ENCODE measurements at places on chromosomes 5 and 9.

GRCh38 chr9:13387734-13388067, 108.2 kb upstream of the MPDZ start:
- DNase-seq = no peak

DNA sequence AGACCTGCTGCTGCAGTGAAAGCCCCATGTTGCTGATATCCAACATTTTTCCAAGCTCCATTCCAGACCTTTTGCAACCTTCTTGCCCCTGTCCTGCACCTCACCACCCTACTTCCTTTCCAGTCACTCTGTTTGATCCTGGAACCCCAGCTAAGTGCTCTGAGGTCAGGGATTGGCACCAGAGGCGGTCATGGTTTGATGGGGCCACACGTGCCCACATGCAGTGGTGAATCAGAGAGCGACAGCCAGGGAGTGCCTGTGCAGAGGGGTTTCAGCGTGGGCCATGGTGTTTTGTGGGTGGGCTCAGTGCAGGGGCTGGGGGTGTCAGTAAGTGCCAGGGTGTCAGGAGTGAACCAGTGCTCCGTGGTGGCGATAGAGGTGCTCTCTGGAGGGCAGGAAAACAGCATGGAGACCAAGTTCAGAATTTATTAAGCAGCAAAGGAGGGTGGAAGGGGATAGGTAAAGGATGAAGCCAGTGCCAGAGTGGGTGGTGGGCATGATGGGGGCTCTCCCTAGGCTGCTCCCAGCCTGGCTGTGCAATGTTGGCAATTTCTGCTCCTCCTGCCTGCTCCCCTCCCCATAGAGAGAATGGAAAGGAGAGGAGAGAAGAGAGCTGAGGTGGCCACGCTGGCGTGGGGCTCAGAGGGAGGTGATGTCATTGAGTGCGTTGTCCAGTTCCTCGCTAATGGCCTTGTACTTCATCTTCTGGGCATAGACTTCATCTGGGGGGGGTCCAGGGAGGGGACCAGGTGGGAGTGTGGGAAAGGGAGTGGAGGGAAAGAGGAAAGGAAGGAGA, 7.0 kb downstream of the TPM2 start:
- DNase-seq = no peak

DNA sequence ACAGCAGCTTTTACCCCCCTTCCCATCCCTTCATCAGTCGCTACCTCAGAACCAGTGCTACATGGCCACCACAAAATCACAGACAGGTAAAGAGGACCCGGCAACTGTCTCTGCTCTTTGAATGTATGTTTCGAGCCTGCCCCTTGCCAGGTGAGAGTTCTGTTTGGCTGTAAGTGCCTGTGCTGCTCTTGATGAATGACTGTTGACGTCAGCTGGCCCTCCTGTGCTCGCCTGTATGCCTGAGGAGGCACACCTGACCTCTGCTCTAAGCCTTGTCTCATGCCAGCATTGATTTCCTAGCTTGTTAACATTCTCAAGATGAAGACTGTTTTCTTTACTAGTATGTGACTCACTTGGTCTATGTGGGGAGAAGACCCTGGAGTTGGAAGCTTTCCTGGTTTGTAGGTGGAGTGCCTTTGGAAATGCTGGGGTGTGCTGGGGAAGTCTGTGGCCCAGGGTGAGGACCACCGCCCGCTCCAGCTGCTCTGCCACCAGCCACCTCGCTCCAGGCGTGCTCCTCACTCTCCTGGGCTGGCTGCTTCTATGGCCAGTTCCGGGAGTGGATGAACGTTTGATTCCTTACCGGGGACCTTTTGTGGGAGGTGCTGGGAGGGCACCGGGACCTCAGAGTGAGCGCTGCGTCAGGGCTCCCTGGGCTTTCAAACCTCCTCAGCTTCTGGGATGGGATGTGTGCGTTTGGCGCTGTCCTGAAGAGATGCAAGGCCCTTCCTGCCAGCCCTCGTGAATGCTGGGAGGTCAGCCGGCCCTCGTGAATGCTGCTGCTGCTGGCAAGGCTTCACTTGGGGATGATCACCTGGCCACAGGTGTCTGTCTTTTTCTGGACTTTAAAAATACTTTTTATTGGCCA, 109.9 kb downstream of the EHMT1 start:
- no peak for DNase-seq

DNA sequence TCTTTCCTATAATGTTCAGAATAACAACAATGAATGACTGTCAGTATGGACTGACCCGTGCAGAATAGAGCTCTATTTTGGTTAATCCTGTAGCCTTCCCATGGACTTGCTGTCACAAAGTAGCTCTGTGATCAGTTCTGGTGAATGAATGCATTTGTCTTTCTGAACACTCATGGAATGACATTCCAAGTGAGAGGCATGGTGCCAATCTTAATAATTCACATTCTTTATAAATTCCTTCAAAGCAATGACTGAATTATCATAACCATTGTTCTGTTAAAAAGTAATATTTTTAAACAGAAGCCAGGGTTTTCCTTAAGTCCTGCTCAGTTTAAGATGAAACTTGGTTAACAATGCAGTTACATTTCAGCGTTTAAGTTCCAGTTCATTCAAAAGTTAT, 360.5 kb downstream of the ICE1 start:
- no peak for DNase-seq

GRCh38 chr5:130642461-130642860, 522.6 kb downstream of the HINT1 start:
- no peak for DNase-seq

DNA sequence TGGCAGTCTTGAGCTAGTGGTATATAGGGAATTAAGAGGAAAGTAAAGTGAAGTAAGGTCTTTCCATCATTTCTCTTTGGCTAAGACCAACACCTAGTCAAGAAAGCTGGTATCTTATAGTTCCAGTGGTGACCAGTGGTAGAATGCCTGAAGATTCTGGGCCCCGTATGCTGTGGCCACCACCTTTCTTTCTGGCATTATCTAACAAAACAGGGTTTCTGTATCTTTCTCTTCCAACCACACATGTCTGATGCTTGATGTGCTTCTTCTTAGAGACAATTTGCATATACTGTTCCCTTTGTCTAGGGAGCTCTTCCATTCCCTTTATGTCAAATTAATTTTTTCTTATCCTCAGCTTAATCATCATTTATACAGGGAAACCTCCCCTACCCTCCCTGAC, 109.9 kb upstream of the SSBP2 start:
- DNase-seq = no peak

- no peak for DNase-seq
These were observed 384.6 kb downstream of the SPOCK1 start for GRCh38 chr5:137114529-137114928.

GRCh38 chr5:5156471-5157082, 16.4 kb downstream of the ADAMTS16 start:
- DNase-seq = no peak

- DNase-seq = no peak
These were observed 122.3 kb downstream of the MTRR start for GRCh38 chr5:7991125-7991821.

DNA sequence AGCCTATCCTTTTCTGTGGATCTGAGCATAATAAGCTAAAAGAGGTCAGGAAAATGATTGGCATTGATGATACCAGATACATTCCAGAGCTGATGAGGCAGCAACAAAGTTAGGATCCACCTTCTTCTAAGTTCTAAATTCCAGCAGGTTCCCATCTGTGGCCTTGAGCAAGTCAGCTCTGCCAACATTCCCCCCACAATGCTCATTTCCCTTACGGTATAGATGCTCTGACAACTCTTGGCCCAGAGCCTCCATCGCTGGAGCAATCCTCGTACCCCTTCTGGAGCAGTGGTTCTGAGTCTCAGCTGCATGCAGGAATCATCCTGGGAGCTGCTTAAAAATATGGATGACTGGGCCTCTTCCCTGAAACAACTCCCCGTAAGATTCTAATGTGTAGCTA, 78.1 kb downstream of the MED27 start:
- DNase-seq = no peak

GRCh38 chr5:22754155-22754554, 99.0 kb downstream of the CDH12 start:
- no peak for DNase-seq

GRCh38 chr9:95845751-95846150, 29.7 kb upstream of the ERCC6L2 start:
- DNase-seq = no peak

DNA sequence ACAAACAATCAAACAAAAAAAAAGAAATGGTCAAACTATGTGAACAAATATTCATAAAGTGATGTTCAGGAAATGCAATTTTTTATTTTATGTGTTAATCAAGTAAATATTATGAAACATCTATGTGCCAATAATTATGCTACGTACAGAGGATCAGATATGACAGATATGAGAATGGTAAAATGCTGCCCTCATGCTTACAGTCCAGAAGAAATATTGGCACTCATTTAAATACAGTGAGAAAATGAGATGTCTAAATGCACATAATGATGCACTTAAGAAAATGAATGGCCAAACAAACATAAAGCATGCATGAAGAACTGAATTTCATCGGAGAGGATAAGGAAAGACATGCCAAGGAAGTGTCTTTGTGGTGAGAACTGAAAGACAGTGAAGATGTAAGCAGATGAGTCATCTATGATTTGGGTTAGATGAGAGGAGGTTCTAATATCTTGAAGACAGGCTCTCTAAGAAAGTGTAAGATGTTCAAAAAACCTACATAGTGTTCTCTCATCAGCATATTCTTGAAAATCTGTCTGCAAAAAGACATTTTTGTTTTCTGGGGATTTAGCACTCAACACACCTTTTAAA, 1231.1 kb upstream of the ACO1 start:
- no peak for DNase-seq

DNA sequence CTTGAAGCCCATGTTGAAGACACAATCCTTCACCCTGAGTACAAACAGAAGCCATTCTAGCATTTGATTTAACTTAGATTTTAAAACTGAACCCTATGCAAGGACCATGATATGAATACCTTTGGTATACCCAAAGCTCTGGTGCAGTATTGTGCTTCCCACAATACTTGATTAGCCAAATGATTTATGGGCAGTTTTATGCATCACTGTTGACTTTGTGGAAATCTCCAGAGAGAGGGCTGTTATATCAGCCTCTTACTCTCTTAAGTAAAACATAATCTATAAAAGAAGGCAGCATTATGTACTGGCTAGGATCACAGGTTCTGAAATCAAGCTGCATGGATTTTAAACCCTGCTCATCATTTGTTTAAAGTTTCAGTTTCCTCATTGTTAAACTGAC, 762.8 kb downstream of the EFNA5 start:
- no peak for DNase-seq

- no peak for DNase-seq
These were observed 24.7 kb upstream of the RAPGEF1 start for GRCh38 chr9:131764568-131764967.

- peak; percentile 36 for DNase-seq
These were observed 448 bp downstream of the RELL2 start for GRCh38 chr5:141637123-141637766.

DNA sequence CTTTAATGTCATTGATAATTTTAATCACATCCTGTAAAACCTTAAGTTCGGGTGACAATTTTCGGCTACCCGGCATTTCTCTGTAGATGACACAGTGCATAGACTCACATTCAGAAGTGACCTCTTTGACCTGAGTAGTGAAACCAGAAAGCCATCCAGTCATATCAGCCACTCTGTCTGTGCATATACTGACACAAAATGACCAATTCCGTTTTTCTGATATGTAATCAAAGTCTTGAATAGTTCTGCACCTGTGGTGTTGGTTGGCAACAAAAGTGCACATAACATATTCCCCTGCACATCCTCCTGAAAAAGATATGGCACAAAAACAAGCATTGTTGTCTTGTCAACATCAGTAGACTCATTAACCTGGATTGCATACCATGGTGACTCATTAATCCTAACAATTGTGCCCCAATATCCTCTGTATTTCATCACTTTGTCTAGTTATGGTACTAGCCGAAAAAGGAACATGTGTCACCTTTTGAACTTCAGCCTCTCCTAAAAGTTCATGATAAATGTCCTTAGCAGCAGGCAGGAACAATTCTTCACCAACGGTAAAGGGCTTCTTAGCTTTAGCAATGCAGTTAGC, 4.6 kb upstream of the HNRNPA0 start:
- DNase-seq = no peak

- DNase-seq = no peak
These were observed 10.5 kb downstream of the PFDN1 start for GRCh38 chr5:140292212-140293036.

DNA sequence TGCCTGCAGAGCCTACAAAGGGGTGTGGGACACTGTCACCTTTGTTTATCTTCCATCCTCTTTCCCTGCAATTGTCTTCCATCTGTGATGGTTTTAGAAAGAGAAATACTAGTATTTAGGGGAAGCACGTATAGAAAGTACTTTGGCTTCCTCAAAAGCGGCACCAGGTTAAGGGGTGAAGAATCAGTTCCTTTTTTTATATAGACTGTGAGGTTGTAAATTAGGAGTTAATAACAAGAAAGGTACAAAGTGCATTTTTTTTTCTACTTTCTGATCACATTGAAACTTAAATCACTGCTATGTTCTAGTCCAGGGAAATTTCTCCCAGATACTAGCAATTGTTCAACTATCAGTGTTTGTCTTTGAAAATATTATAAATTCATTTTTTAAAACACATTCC, 219.3 kb downstream of the CEMIP2 start:
- DNase-seq = no peak

- DNase-seq = peak; percentile 76
These were observed 21.9 kb upstream of the NOTCH1 start for GRCh38 chr9:136567651-136568287.

DNA sequence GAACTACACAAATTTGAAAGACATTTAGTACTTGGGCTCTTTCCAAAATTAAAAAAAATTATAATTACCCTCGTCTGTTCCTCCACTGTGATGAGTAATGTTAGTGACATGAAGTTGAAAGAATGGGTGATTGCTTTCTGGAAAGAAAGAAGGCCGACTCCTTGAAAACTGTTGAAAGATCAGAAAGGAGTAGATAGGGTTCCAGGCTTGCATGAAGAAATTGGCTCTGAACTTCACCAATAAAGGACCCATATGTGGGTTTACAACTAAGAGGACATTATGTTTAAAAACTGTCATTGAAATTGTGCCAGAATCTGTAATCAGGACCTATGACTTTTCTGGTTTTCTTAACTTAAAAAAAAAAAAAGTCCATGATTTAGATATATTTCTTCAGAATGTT, 20.7 kb upstream of the MOCS2 start:
- no peak for DNase-seq

DNA sequence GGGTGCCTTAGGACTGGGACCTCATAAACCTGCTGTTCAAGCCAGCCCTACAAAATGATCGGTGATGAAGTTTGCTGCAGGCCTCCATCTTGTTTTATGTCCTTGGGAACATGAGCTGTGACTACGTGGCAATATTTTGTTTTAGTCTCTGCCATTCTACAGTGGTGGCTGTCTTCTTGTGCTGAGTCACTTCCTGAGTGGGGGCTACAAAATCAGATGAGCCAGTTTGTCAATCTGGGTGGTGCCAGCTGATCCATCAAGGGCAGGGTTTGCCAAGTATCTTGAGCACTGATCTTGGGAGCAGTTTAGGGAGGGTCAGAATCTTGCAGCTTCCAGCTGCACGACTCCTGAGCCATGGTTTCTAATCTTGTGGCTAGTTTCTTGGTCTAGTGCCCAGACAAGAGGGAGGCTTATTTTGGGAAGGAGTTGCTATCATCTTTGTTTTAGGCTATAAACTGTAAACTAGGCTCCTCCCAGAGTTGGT, 94.7 kb downstream of the YTHDC2 start:
- DNase-seq = no peak

- DNase-seq = no peak
These were observed 281.9 kb upstream of the TUSC1 start for GRCh38 chr9:25960178-25960577.
